ENCODE measurements at places on chromosomes 2 and 18.

DNA sequence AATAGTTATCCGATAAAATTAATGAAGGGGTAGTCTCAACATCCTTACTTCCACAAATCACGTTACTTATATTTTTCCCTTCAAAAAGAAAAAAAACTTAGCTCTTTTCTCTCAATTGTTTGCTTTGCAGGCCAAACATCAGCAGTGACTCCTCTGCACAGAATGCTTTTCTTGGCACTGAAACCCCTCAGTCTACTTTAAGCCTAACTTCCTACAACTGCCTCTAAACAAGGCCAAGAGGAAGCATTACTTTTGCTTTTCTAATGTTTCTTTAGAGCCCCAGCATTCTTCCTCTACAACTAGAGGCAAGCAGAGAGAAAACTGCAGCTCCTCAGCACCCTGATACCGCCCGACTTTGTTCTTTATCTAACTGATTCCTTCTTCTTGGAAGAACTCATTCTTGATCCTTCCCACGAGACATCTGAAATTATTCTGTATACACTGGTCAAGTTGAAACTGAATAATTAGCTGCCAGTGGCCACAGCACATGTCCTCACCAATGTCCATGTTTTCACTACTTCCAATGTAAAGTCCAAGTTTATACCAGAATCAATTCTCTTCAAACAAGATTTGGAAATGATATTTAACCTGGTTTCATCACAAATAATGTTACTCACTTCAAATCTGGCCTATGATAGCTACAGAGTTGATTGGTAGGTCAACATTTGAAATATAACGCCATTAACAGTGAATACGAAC lies 55.3 kb downstream of the DTNB start:
- DNase-seq, result peak; percentile 18

DNA sequence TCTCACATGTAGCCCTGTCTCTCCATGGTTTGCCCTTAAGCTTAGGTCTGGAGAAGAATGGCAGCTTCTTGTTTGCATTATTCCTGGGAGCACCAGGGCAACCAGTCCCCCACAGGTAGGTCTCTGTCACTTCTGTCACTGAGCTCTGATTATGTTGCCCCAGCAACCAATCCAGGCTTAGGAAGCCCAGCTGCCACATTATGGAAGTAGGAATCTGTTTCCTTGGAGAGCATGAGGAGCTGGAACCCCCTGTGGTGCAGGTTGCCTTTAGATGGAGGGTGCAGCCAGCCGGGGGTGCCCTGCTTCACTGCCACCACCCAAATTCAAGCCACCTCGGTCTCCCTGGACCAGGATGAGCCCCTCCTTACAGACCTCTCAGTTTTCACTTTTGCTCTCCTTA lies 4.8 kb downstream of the RESP18 start:
- peak; percentile 15 for DNase-seq

GRCh38 chr2:241102239-241102803 lies at the start of gene MTERF4:
Gene MTERF4, minus strand, starts transcription at chr2:241102287. Its CDS starts 14 bp downstream, at chr2:241102273.
- peak; percentile 94 for DNase-seq

DNA sequence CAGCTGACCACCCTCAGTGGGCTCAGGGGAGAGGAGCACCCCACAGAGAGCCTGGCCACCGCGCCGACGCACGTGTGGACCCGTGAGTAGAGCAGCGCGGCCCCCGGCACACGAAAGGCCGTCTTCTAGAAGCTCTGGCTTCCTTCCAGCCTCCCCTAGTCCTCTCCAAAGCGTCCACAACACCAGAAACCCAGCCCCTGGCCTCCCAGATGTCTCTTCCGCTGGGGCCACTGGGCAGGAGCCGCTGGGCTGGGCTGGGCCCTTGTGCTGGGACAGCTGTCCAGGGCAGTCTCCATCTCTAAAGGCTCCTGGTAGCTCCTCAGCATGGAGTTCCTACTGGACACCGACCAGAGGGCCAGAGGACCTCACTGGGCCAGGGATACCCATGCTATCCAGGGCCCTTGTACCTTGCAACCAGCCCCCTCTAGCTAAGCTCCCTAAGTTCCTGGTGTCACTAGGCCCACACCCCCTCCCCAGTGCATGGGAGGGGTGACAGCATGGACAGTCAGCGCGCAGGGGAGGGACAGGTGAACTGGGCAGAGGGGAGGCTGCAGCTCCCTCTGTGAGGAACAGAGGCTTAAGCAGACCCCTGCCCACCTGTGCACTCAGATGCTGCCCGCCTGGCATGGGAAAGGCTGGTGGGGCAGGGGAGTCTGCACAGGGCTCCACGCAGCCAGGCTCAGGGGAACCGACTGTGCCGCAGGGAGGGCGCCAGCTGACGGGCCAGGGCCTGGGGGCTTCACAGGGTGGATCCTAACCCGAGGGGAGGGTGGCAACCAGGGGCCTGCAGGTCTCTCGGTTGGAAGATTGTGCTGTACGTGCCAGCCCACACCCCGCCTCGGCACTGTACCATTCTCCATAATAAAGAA lies 32.9 kb downstream of the MTERF4 start:
- no peak for DNase-seq

GRCh38 chr2:161134547-161135518 lies 25.4 kb upstream of the TANK start:
- DNase-seq, result peak; percentile 33

DNA sequence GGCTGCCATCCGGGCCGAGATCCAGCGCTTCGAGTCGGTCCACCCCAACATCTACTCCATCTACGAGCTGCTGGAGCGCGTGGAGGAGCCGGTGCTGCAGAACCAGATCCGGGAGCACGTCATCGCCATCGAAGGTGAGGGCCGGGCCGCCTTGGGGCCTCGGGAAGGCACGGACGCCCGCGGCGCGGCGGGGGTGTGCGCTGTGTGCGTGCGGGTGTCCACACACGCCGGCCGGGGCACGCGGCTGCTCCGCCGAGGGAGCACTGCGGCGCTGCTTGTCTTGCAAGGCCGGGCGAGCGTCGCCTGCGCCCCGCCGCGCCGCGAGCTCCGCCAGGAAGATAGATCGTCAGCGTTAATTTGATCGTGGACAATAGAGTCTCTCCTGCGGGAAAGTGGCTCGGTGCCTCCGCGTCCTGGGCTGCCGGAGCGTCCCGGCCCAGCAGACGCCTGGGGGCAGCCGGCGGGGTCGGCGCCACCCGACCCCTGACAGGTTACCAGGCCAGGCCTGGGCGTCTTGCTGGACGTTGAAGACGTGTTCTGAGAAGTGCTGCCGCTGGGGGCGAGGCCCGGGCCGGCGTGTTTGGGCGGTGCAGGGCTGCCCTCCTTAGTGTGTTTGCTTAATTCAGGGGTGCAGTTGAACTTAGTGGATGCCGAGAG lies 1.0 kb downstream of the AGAP1 start:
- peak; percentile 79 for DNase-seq

GRCh38 chr18:54260396-54261072 lies 8.8 kb upstream of the POLI start:
- DNase-seq, result no peak

- DNase-seq, result no peak
These were observed 13.3 kb downstream of the DNMT3A start for GRCh38 chr2:25328152-25329085.

DNA sequence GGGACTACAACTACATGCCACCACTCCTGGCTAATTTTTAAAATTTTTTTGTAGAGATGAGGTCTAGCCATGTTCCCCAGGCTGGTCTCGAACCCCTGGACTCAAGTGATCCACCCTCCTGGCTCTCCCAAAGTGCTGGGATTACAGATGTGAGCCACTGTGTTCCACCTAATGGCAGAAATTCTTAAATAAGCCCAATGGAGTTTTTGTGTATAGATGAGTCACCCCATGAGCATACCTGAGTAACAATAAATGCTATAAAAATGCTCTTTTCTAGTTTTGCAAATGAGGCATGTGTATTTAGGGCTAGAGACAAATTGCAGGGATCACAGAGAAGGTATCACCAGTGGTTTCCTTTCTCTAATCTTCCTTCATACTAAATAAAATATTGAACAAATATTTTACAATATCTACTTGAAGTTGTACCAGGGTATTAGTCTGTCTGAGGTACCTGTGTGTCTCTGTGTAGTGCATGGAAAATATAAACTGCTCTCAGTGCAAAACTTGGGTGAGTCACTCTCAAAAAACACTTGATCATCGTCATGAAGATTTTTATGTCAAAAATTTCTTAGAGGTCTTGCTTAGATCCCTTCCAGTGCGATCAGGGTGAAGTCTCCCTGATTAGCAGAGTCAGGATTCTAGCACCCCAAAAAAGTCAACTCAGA lies 337.1 kb upstream of the MMADHC start:
- no peak for DNase-seq

GRCh38 chr2:55078956-55079355 lies 28.7 kb upstream of the RTN4 start:
- DNase-seq, result no peak

- no peak for DNase-seq
These were observed 759 bp upstream of the ACTR1B start for GRCh38 chr2:97664636-97664970.

DNA sequence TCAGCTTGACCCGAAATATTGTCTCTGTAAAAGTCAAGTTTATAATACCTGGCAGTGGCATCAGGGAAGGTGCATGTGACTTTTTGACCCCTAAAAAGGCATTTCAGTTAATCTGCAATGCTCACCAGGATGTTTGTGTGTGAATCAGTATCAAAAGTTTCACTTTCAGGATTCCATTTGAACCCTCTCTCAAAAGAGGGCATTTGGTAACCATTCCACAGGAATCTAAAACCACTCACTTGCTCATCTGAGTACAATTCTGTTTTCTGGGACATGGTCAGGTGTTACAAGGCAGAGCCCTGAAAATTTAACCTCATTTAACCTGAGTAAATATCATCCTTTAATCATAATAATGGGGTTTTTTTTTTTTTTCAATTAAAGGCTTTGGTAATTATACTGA lies 77.9 kb upstream of the KLF7 start:
- DNase-seq, result no peak

DNA sequence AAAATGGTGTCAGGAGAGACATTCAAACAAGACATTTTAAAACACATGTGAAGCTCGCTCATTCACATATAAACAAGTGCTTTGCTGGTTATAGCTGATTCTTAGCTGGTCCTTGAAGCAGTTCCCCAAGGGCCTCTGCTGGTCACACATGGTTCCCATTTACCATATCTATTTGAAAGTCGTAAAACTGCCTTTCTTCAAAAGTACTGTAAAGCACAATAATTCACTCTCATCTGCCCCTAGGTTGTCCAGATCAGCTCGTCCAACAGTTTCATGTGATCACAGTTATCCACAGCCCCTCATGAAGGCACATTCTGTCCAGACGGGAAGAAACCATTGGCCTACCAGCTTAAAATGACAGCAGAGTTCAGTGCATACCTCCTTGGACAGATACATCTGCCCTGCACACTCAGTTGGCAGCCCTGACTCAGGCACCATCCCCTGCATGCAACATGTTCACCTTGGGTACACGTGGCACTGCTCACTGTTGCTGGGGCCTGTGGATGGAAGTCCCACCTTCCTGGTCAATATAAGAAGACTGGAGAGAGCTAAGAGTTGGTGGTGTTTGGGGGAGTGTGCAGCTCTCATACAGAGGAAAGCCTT lies 108.0 kb upstream of the HAAO start:
- no peak for DNase-seq

- DNase-seq, result no peak
These were observed 44.8 kb downstream of the KCMF1 start for GRCh38 chr2:85015653-85016360.

DNA sequence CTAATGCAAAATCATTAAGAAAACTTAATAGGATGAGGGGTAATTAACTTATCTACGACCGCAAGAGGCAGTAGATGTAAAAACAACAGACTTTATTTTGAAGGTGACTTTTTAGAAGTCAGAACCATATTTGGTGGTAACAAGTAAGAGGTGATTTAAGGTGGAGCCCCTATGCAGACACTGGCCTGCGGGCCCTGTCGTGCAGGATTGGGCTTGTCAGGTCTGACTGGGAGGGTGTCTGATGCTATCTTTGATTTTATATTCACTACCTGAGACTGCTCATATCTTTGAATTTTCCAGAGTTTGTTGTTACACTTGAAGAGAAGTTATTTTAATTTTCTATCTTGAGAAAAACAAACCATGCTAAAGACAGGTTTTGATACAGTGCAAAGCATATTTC lies 29.1 kb upstream of the SCLY start:
- peak; percentile 5 for DNase-seq

GRCh38 chr2:74083750-74084149 lies 64.0 kb downstream of the BOLA3 start:
- no peak for DNase-seq

GRCh38 chr2:18788592-18788991 lies 199.2 kb upstream of the NT5C1B start:
- DNase-seq, result peak; percentile 48

- no peak for DNase-seq
These were observed 10.8 kb downstream of the ANO7 start for GRCh38 chr2:241199286-241199685.

DNA sequence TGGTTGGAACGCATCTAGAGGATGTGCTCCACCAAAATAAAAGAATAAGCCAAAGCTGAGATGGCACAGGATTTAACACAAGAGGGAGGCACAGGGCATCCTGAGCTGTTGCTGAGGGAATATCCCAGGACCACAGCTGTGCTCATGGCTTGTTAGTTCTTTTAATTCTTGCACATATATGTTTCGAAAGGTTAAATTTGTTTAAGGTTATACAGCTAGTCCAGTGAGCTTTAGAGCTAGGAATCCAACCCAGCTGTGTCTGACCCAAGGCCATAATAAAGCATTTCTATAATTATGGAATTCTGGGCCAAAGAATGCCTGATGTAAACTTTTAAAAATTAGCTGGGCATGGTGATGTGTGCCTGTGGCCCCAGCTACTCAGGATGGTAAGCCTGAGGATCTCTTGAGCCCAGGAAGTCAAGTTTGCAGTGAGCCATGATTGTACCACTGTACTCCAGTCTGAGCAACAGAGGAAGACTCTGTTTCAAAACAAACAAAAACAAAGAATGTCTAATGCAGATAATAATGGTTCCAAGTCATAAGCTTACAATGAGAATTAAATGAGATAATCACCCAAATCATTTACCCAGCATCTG lies 66.4 kb upstream of the CCBE1 start:
- DNase-seq, result no peak

DNA sequence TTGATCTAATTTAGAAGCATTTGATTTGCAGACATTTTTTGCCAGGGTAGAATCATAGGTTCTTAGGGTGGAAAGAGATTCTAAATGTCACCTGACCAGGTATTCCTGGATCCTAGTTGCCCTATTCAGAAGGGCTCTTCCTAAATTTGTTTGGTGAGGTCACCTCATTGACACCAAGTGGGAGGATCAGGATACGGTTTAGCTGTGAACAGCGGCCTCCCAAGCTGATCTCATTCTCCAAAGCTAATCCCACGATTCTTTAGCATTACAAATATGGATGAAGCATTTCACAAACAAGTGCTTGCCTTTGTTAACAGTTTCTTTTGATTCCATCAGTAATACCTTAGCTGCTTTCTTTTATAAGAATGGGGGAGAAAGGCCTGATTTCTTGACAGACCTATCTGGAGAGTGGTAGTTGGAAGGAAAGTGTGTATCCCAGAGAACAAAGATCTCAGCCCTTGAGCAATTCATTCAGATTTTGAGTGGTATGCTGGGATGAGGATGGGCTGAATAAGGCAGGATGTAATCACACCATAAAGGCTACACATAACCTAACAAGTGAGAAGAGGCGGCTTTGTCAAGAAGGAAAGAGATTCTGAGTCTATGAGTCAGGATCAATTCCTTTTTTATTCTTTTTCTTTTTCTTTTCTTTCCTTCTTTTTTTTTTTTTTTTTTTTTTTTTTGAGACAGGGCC lies 16.6 kb downstream of the KCTD1 start:
- no peak for DNase-seq

All from eye (tissue), 1 donor.